GM12878 (cell line): ENCODE measurements at places on chromosomes 11 and 22. TPM values are rescaled to one million over a fixed set of nuclear protein-coding genes. Genes with fewer than 3 reads are reported as not detected.

The WNT11 gene
- polyA plus RNA-seq, result 0.13 and 0.19 TPM in 2 replicates

The CDC42BPG gene
- 0.04 TPM in 1 of 2 replicates, not detected in the other for polyA plus RNA-seq

The GPHA2 gene
- polyA plus RNA-seq, result not detected in 2 replicates

The KDM4E gene
- polyA plus RNA-seq, result not detected in 2 replicates

The TSGA10IP gene
- not detected in 2 replicates for polyA plus RNA-seq

The MOV10L1 gene
- not detected in 2 replicates for polyA plus RNA-seq

The RAG1 gene
- polyA plus RNA-seq, result not detected in 2 replicates

The FJX1 gene
- 7.4 and 9.3 TPM in 2 replicates for polyA plus RNA-seq

The OR52I1 gene
- polyA plus RNA-seq, result not detected in 2 replicates

The PLEKHA7 gene
- polyA plus RNA-seq, result 1.5 and 1.7 TPM in 2 replicates
